ENCODE measurements at places on chromosomes 6 and 20. TPM values are rescaled to one million over a fixed set of nuclear protein-coding genes. Genes with fewer than 3 reads are reported as not detected.

Gene WFDC10B
- not detected for total RNA-seq

Gene HAO1
- not detected for total RNA-seq

Gene SKIC2
- 49.6 TPM for total RNA-seq

Gene NKAPL
- total RNA-seq = not detected

Gene MUC21
- not detected for total RNA-seq

Gene HLA-DQB1
- not detected for total RNA-seq

Gene TCFL5
- 30.0 TPM for total RNA-seq

Gene C6orf132
- total RNA-seq = 1.6 TPM
